Calu3 (cell line): ENCODE measurements at places on chromosomes 13 and 19. TPM values are rescaled to one million over a fixed set of nuclear protein-coding genes. Genes with fewer than 3 reads are reported as not detected.

PLIN5 gene
- total RNA-seq: 7.6 and 13.1 TPM in 2 replicates

TNFSF9 gene
- total RNA-seq: 0.92 and 1.6 TPM in 2 replicates

FCER2 gene
- not detected in 2 replicates for total RNA-seq

SBK2 gene
- not detected in 2 replicates for total RNA-seq

KLK13 gene
- total RNA-seq: not detected in 2 replicates

DCT gene
- total RNA-seq: not detected in 2 replicates

PTH2 gene
- total RNA-seq: not detected in 2 replicates

ARHGEF18 gene
- 31.9 and 34.9 TPM in 2 replicates for total RNA-seq

LGALS7B gene
- total RNA-seq: 3.2 and 4.8 TPM in 2 replicates

KLK4 gene
- not detected in 2 replicates for total RNA-seq

ZNF440 gene
- 14.4 and 21.2 TPM in 2 replicates for total RNA-seq

MISP3 gene
- total RNA-seq: 4.2 and 5.2 TPM in 2 replicates

SCEL gene
- total RNA-seq: 5.2 and 8.0 TPM in 2 replicates

GPC5 gene
- not detected in 2 replicates for total RNA-seq

ZNF429 gene
- 3.7 and 5.6 TPM in 2 replicates for total RNA-seq

CD37 gene
- not detected in 2 replicates for total RNA-seq

VN1R2 gene
- not detected in 2 replicates for total RNA-seq

NLRP4 gene
- not detected in 2 replicates for total RNA-seq

IGFL1 gene
- not detected in 2 replicates for total RNA-seq

JUNB gene
- 113 and 116 TPM in 2 replicates for total RNA-seq

CFAP97D2 gene
- total RNA-seq: not detected in 2 replicates

MYO1F gene
- 1.3 TPM in 1 of 2 replicates, not detected in the other for total RNA-seq

IGFL2 gene
- not detected in 2 replicates for total RNA-seq

PPM1N gene
- total RNA-seq: 5.0 and 6.8 TPM in 2 replicates

SIGLEC12 gene
- total RNA-seq: not detected in 2 replicates

LHB gene
- total RNA-seq: 1.1 TPM in 1 of 2 replicates, not detected in the other

PABPC3 gene
- 0.15 and 0.28 TPM in 2 replicates for total RNA-seq

SLC10A2 gene
- not detected in 2 replicates for total RNA-seq

SMIM24 gene
- 1.5 and 6.3 TPM in 2 replicates for total RNA-seq
